ENCODE measurements at places on chromosomes 3 and 15.
A peak's percentile ranks its signal among the peaks of the same experiment; 100 is the strongest.

DNA sequence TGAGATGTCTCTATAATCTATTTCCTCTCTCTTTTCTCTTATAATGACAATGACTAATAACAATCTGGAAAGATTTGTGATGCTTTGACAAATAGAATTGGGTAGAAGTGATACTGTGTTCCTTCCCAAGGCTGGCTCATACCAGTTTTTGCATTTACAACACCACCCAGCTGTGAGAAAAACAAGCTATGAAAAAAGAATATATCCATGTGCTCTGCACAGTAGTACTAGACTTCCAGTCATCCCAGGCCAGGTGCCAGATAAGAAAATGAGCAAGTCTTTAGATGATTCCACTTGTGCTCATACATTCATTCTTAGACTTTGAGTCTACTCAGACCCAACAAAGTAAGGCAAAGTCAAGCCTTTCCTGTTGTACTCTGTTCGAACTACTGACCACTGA is 350.2 kb upstream of the POU1F1 start:
- DNase-seq, result no peak

- DNase-seq, result no peak
Measured at GRCh38 chr3:46857485-46858341, 5.5 kb downstream of the MYL3 start.

GRCh38 chr15:65903296-65904073 is 34.2 kb downstream of the RAB11A start:
- no peak for DNase-seq

DNA sequence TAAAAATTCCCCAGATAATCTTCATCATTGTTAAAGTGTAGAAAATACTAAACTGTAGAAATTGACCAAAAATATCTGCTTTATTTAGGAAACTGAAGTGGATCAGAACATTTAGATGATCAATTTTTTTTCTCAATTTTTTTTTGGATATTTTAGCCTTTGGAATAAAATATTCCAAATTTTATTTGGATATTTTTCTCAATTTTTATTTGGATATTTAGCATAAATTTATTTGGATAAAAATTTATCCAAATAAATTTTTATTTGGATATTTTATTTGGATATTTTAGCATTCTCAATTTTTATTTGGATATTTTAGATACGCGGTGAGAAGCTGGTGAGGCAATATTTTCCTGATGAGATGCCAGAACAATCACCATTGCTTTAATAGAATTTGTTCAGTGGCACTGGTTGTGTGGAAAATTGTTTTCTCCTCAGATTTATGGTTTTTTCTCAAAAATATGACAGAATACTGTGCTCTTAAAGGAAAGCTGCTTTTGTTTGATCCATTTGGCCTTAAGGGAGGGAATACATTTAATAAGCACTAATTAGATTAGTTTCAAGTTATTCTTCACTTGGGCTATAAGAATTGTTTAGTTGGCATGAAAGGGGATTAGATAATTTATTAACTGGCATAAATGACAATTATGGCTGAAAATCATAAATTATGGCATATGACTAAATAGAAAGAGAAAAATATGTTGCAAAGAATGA is 470.1 kb downstream of the MFSD1 start:
- DNase-seq, result no peak

DNA sequence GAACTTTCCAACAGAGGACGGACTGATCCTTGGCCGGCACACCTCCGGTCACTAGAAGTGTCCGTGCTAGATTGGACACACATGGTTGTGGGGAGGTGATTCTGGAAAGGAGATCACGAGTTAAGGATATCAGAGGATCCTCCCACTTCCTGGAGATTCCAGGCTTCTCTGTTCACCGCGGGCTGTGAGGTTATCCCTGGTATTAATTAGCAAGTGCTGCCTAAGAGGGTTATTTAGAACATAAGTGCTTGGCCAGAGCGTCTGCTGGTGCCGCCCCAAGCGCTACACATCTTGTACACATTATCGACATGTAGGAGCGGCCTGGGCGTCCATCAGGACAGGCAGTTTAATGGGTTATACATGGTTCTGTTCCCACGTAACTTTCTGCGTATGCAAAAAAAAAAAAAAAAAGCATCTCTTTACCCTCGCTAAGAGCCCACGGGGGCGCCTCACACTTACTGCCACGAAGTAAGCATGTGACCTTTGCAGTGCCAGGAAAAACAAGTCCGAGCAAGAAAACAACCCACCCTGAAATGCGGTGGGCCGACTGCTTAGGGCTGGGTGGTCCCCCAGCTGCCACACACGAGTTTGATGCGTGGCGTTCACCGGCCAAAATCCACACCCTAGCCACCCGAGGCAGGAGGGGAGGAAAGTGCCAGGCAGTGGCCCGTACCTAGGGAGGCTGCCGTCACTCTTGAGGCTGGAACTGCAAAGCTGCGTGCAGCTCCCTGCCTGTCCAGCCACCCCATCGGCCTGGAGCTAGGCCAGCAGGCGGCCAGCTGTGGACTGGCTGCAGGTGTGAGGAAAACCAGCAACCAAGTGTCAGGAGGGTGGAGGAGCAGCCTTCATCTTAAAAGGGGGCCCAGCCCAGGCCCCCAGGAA is 78.0 kb downstream of the CPN2 start:
- no peak for DNase-seq

- DNase-seq, result peak; percentile 53
Measured at GRCh38 chr3:171458864-171459136, 1.4 kb downstream of the TNIK start.

DNA sequence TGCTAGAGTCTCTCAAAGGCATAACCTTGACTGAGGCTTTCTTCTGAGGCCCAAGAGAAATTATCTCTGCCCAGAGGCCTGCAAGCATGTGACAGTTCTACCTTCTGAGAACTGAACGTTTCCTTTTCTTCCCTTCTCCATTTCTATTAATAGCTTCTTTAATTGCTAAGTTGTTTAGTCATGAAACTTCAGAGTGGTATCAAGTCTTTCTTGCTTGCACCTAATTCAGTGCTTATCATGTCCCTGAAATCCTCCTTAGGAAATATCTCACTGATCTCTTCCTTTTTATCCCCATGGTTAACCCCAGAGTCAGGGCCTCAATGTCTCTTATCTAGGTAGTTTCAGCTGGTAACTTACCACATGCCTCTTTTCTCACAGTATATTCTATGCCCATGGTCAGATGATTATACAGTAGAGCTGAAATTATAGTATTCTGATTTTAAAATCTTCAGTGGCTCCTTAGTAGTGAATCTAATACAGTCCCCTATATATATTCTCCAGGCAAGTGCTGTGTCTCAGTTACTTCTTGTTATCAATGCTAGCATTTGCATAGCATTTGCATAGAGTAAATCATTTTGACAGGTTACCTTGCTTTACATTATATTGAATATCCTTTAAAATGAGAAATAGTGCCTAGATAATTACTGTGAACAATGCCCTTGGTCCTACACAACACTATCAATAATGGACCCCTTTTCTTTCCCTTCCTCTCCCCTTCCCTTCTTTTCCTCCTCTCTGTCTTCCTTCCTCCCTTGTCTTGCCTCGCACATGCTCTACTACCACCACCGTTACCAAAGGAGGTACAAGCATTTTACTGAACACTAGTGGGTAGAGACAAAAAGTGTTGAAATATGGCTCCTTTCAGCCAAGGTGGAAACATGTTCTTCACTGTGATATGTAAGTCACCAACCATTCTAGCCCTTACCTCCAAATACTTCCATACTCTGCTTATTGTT is 33.0 kb downstream of the KBTBD8 start:
- DNase-seq, result no peak

DNA sequence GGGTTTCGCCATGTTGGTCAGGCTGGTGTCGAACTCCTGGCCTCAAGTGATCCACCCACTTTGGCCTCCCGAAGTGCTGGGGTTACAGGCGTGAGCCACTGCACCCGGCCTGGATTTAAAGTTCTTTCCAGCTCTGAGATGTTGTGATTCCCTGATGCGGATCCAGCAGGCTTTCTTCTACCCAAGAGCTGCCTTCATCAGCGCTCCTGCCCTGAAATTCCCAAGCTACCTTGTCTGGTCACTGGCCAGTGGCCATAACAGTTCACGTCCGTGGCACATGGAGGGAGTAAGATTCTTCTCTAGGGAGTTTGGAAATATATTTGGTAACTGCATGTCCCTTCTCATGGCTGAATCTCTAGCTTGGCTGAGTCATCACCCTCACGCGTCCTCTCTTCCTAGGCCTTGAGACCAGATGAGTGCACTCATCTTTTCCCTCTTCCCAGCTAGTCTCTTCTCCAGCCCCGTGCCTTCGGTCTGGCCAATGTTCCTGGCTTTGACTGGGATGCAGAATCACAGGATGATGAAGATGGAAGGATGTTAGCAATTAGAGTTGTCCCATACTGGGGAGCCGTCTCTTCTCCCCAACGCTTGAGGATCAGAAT is 29.8 kb upstream of the APOD start:
- DNase-seq, result no peak

DNA sequence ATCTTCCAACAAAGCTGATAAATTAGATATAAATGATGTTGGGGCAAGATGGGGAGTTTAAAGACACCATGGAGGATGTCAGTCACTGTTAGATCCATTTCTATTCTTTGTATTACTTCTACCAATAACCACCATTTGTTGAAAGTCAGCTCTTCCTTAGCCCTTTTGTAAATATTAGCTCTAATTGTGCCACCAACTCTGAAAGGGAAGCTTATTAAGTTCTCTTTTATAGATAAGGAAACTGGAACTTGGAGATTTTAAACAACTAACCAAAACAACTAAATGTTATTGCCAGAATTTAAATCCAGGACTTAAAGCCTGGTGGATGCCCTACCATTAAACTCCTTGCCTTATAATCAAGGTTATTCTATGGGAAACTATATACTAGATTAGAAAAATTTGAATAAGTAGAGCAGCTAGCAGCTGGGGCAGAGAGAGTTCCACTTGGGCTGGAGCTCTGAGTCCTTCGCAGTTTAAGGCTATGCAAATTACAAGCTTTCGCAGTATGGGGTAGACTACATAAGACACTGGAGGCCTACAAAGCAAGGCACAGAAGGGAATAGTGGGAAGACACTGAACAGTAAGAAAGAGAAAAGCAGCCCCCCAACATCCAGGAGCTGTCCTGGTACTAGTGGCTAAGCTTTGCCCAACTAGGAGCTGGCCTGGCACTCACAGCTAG is 52.6 kb downstream of the TM4SF18 start:
- DNase-seq, result no peak

DNA sequence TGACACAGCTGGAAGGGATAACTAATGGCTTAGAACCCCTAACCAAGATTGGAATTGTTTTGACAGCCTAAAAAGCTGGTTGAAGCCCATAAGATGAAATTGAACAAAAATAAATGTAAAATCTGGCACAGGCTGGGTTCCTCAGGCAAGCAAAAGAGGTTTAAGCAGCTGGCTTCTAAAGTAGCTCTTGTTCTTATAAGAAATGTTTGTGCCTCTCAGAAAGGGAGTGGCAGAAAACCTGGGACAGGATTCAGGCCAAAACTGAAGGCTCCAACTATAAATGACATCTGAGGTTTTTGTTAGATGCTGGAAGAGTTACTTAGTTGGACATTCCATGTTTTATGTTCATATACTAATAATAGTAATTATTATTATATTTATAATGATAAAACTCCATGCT is 378.3 kb downstream of the CNTN4 start:
- no peak for DNase-seq

DNA sequence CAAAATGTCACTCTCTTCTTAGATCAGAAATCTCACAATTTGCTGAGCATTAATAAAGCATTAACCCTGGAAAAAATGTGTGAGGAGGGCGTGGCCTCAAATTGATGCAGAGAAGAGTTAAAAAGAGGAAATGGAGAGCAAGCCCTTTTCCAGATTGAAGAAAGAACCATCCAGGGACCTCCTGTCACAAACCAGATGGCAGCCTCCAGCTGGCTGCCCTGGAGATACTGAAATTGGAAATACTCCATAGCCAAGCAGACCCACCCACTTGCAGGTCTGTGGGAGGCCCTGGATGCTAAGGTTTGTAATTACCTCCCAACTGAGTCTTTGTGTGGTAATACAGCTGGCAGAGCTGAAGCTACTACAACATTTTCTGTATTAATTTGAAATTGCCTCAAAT is 214.9 kb downstream of the IL20RB start:
- no peak for DNase-seq

GRCh38 chr15:63172851-63173451 is 15.7 kb upstream of the RPS27L start:
- peak; percentile 39 for DNase-seq

DNA sequence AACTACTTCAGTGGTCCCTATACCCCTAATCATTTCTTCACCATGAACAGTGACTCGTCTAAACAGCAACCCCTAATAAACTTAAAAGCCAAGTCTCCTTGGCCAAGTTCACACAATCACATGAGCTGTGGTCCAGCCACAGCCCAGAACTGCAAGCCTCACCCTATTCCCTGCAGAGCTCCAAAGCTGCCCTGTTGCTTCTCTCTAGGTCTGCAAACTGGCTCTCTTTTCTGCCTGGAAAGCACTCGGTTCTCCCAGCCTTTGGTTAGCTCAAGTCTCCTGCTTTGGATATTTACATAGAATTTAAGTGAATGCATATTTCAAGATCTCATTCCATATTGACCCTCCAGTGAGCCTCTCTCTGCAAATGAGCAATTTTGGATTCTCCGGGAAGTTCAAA is 107.0 kb downstream of the TOP2B start:
- no peak for DNase-seq

GRCh38 chr3:151751161-151751560 is 17.4 kb downstream of the AADACL2 start:
- DNase-seq, result no peak

GRCh38 chr15:67048281-67049279 is 16.8 kb upstream of the SMAD3 start:
- no peak for DNase-seq

GRCh38 chr3:116966649-116967048 is 257.1 kb downstream of the TUSC7 start:
- no peak for DNase-seq

GRCh38 chr15:89777073-89777751 is 1.1 kb downstream of the MESP2 start:
- DNase-seq, result no peak

DNA sequence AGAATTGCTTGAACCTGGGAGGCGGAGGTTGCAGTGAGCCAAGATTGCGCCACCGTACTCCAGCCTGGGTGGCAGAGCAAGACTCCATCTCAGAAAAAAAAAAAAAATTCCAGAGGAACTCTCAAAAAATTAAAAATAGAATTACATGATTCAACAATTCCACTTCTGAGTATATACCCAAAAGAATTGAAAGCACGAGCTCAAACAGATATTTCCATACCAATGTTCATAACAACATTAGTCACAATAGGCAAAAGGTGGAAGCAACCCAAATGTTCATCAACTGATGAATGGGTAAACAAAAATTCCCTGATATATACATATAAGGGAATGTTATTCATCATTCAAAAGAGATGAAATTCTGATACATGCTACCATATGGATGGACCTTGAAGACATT is 16.9 kb upstream of the MORF4L1 start:
- DNase-seq, result no peak

DNA sequence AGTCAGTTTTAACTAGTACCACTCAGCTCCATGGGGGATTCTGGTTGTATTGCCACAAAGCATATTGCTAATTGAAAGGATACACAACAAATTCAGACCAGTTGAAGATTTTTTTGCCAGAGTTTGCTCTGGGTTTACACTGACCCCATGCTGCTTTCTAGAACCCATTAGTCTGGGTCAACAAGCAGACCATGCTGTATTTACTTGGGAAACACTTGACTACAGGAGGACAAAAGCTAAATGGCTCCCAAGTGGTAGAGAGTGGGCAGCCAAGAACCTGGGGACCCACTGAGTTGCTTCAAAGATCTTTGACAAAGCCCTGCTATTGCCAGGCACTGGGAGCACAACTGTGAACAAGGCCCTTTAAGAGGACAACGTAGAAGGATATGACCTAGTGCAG is 86.8 kb upstream of the PSMD6 start:
- DNase-seq, result no peak

- DNase-seq, result peak; percentile 53
Measured at GRCh38 chr3:65596571-65597225, 442.0 kb downstream of the MAGI1 start.

- no peak for DNase-seq
Measured at GRCh38 chr15:81449836-81450474, 75.9 kb upstream of the TMC3 start.

Measured in midbrain (tissue), 1 donor.